AG10803 (cell line): ENCODE measurements at places on chromosomes 6 and 20.

DNA sequence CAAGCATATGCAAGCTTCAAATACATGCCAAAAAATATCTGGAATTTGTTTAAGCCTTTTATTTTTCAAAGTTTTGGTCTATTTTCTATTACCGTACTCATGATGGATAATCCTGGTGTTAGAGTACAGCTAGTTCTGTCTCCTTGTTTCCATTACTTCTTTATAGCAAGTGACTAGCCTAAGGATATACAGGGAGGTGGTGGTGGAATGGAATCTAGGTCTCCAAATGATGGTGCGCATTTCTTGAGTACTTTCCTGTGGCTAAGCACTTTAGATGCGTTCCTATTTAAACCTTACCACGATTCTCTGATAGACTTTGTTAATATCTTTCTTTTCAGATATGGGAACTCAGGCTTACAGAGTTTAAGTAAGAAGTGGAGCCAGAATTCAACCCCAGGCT lies 3.5 kb downstream of the SLC16A10 start:
- no peak for DNase-seq

DNA sequence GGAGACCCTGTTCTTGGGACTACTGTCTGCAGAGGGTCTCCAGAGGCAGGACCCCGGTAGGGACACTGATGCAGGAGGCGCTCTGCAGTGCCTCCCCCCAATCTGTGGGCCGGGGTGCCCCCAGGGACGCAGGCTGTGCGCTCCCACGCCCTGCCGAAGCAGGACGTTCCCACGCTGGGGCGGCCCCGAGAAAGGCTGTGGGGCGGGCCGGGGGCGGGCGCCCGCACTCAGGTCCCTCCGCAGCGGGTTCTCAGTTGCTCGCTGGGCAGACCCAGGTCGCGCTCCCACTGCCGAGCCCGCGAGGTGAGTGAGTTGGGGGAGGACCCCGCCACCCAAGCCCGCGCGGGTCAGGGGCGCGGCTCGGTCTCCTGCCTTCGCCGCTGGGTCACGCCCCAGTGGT lies at the start of gene COX4I2:
COX4I2 (plus strand) TSS at position 253 of the 400 bp plus-strand sequence. CDS start 1,106 bp downstream, outside the sequence.
- DNase-seq = no peak

DNA sequence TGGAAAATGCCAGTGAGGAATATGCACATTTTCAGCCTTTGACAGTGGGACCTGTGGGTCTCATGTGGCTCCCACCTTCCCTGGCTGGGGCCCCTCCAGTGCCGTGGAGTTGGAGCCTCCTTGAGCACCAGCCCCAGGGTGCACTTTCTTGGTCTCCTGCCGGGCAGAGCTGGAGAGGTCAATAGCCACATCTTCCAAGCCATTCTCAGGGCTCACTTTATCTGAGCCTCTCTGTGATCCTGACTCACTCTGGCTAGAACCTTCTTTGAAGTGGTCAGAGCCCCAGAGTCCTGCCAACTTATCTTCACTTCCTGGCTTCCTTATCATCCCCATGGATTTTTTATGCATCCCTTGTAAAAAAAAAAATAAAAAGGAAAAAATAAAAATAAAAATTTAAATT lies 5.7 kb downstream of the VSX1 start:
- DNase-seq = no peak

GRCh38 chr6:1780251-1780867 lies 170.6 kb downstream of the FOXC1 start:
- DNase-seq = no peak

GRCh38 chr20:57618764-57619050 lies 1.5 kb downstream of the ZBP1 start:
- no peak for DNase-seq

GRCh38 chr20:41054847-41055230 lies 26.2 kb downstream of the TOP1 start:
- DNase-seq = no peak

DNA sequence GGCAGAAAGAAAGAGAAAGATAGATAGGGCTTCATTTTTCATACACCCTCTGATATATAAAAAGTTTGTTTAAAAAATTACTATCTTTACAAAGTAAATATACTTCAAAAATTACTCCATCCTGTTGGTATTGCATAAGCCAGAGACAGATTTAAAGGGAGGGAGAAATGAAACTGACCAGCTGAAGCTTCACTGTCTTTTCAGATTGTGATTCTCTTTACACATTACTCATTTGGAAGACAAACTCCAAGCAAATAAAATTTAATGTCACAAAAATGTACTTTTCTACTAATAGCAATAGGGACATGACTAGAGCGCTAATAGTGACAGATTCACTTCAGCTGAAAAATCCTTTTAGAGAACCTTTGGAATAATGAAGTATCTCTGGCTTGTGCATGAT lies 38.6 kb upstream of the MARCKS start:
- DNase-seq = peak; percentile 22

DNA sequence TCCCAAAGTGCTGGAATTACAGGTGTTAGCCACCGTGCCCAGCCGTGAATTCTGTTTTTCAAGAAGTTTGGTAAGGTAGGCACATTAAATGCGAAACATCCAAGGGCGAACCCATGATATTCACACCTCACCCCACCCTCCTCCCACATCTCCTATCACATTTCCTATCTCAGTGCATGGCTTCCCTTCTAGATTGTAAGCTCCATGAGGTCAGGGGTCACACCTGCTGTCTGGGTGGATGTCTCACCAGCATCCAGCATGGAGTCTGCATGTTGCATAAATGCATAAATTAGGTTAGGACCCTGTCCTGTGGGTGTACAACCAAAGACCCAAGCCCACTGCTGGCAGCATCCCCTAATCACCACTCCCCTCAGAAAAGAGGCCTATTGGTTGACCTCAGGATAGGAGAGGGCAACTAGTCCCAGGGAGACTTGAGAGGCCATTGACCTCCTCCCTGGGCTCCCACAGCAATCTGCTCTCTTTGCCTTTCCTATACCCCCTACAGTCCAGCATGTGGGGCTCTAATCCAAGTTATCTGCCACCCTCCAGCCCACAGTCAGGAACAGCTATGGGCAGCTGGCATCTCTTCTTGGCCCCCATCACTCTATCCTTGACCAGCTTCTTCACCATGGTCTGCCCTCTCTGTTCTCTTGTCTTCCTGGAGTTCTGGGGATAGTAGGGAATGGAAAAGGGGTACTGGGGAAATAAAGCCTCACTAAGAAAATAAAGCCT lies 4.2 kb downstream of the PRRT1 start:
- DNase-seq = no peak

- DNase-seq = no peak
These were observed 141.3 kb downstream of the TAF4 start for GRCh38 chr20:61924211-61924857.

DNA sequence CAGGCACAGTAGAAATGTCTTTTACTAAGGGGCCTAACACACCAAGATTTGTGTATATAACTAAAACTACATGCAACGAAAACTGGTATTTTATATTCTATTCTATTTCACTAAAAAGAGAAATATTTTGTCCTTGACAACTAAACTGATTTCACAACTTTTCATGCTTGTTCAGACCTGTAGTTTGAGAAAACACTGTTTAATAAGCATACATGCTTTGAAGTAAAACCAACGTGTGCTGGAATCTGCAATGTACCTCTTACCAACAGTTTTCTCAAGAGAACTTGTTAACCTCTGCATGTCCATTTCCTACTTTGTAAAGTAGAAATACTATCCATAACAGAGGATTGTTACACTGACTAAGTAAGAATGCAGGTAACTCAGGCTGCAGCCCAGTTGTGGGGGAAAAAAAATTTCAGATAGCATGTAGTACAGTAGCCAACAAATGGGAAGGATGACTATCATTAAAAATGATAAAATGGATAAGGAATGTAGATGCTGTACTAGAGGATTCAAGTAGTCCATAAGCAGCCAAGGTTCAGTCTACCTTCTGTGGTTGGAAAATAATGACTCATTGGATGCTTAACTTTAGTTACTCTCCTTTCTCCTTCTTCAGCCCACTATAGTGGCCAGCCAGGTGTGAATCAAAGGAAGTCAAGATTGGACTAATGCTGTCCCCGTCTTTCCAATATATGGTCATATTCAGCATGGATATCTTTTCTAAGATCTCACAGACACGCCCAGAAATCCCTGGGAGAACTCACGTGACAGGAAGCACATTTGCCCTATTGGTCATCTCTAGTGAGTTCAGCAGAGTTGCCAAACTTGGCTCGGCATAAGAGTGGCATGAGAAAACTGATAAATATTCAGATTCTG lies 65.2 kb downstream of the HFE start:
- no peak for DNase-seq

GRCh38 chr6:38279423-38279822 lies 360.3 kb downstream of the BTBD9 start:
- DNase-seq = peak; percentile 33

GRCh38 chr6:145087034-145087433 lies 648.3 kb downstream of the EPM2A start:
- DNase-seq = peak; percentile 33

GRCh38 chr6:151060766-151061531 lies 178.8 kb upstream of the AKAP12 start:
- no peak for DNase-seq
